ENCODE measurements at places on chromosomes 2 and 18.

GRCh38 chr18:60935041-60935910 is 398.0 kb upstream of the CDH20 start:
- no peak for DNase-seq

DNA sequence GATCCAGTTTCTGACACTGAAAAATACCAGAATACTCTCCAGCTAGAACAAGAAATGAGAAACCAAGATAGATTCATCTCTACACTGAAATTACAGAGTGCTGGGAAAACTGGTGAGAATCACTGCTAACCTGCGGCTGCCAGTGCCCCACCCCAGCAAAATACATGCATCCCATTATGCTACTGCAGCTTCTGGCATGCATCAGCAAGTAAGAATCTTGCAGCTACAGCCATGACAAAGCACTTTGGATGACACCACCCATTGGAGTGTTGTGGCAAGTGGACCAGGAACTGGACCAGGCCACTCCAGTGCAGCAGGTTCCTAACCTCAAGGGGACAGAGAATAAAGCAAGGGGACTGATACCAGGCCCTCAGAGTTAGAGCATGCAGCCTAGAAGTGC is 378.8 kb upstream of the ETAA1 start:
- no peak for DNase-seq

DNA sequence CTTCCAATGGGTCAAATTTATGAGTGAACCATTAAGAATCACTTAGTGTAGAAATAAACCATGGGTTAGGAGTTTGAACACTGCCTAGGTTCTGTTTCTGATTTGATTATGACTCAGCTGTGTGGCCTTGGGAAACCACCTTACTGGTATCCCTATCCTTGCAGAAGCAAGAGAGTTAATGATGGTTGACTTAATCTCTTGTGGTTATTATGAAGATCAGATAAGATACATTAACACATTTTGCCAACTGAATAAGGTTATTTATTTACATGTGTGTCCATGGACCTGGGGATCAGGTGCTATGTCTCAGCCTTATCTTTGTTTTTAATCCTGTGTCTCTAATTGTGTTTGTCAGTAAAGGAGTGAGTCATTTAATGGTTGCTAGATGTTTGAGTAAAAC is 5.4 kb upstream of the KCNJ13 start:
- peak; percentile 92 for DNase-seq

- DNase-seq: no peak
Measured at GRCh38 chr2:80822999-80823398, 518.4 kb upstream of the LRRTM1 start.

Data from amniotic epithelial cell (primary cell).